ENCODE measurements at places on chromosomes 2 and 18.

DNA sequence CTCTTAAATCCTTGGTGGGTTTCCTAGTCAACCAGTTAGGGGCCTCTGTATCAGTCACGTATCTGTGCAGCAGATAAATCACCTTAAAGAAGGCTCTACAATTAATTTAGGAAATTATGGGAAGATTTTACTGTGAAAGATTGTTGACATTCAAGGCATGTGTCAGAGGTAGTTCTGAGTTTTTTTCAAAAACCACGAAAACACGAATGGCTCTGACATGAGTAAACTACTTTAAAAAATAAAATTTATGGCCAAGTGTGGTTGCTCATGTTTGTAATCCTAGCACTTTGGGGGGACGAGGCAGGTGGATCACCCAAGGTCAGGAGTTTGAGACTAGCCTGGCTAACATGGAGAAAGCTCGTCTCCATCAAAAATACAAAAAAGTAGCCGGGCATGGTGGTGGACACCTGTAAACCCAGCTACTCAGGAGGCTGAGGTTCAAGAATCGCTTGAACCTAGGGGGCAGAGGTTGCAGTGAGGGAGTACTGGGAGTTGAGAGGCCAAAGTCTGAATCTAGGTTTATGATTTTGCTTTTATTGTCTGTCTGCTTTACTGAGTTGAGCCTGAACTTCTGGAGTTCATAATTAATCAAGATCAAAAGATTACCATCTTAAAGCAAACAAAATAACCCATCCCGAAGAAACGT lies 77.1 kb downstream of the SPRED2 start:
- DNase-seq = no peak

DNA sequence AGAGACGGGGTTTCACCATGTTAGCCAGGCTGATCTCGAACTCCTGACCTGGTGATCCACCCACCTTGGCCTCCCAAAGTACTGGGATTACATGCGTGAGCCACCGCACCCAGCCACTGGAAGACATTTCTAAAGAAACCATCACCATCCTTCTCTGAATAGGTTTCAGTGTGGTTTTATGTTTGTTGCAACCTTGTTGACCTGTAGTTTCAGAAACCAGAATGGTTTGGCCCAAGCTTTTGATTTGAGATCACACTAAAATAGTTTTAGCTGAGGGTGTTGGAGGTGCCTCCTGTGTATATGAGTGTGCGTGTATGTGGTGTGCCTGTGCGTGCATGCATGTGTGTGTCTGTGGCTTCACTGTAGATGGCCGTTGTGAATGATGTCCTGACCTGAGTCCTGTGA lies 26.2 kb downstream of the INPP4A start:
- no peak for DNase-seq

DNA sequence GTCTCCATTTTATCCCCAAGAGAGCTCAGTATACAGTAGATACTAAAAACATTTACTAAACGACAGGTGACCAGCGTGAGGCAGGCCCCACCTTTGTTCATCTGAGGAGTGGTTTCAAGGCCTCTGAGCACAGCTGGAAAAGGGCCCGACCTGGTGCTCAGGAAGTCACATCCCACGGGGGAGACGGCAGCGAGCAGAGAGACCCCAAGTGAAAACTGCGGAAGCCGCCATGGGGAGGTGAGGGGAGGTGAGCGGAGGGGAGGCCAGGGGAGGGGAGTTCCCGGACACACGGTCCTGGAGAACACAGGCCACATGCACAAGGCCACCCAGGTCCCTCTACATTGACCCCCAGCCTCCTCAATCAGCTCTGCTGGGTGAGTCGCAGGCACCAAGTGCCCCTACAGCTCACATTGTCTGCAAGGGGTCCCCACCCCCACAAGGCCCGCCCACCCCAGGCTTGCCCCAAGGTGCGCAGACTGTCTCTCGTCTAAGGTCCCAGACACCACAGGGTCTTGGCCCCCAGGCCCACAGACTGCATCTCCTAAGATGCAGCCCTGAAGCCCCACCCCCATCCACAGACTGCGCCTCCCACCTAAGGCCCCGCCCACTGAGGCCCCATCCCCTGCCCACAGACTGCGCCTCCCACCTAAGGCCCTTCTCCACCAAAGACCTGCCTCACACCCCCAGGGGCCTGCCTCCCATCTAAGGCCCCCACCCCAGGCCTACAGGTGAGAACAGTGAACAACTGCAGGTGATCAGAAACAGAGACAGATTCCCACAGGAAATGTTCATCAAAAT lies 19.1 kb downstream of the PARD6G start:
- DNase-seq = no peak

DNA sequence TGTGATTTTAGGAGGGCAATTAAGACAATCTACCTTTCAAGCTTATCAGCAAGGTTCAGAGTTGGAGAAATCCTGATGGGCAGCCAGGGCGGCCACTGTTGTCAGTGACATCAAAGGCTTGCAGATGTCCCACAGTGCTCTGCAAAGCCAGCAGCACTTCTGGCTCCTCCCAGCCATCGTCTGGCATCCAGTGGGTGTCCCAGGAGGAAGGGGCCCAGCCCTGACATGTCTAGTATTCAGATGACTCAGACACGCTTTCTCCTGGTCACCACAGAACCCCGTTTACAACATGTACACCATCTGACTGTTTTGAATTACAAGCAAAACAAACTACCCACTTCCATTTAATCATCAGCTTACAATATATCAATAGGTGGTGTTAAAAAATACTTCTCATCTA lies 61.4 kb downstream of the CYRIA start:
- no peak for DNase-seq

DNA sequence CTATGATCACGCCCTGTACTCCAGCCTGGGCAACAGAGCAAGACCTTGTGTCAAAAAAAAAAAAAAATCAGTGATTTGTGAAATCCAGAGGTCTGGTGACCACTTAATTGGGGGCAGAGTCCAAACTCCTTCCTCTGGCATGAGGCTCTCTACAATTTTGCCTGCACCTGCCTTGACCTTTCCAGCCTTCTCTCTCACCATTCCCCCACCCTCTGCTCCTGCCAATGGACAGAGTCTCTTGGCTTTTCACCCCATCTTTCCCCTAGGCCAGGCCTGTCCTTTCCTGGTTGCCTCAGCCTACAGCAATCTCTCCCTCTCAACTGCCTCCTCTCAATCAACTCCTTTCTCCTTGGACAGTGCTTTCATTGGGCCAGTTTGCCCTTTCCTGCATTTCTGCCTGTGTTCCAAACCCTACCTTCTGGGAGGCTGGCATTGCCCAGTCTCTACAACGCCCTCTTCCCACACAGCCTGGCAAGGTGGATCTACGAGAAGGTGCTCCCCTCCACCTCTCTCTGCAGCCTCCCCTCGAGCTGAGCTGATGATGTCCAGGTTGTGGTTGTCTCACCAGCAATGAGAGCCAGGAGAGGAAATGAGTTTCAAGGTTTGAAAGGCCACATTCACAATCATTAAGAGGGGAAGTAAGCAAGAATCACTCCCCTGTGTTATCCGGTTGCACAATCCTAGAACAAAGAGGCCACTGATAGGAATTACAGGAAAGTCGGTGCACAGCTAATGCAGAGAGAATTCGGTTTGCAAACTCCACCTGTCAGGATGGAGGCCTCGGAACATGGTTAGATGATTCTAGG lies 39.5 kb upstream of the NPAS2 start:
- no peak for DNase-seq

- DNase-seq = no peak
Observed at GRCh38 chr18:9951022-9951859, 37.4 kb downstream of the VAPA start.
